Effector CD8-positive, alpha-beta T cell (primary cell): ENCODE measurements at places on chromosomes 12 and 14.

- no peak for DNase-seq
These were observed 90.8 kb downstream of the NTF3 start for GRCh38 chr12:5522432-5523335.

GRCh38 chr14:89675590-89675989, 258.6 kb upstream of the FOXN3 start:
- DNase-seq, result no peak

GRCh38 chr14:68936476-68936875, 42.6 kb downstream of the ACTN1 start:
- no peak for DNase-seq

DNA sequence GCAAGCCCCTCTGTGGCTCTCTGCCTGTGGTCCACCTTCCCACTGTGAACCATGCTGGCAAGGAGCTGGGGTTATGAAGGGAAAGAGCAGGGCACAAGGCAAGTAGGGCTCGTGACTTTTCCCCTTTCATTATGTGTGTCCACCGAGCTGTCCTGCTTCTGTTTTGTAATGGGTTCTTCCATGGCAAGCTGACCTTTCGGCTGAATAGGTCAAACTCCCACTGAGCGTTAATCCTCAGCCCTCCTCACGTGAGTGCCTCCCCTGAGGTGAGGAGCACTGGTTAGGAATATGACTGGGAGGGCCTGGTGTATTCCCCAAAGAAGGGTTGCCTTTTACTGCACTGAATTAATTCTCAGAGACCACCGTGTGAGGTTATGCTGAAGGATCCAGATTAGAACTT, 424.3 kb downstream of the NPAS3 start:
- DNase-seq, result no peak

- DNase-seq, result no peak
These were observed 26.4 kb downstream of the TM7SF3 start for GRCh38 chr12:26987634-26988424.

GRCh38 chr14:73749706-73750530, 35.7 kb upstream of the PNMA1 start:
- DNase-seq, result no peak

DNA sequence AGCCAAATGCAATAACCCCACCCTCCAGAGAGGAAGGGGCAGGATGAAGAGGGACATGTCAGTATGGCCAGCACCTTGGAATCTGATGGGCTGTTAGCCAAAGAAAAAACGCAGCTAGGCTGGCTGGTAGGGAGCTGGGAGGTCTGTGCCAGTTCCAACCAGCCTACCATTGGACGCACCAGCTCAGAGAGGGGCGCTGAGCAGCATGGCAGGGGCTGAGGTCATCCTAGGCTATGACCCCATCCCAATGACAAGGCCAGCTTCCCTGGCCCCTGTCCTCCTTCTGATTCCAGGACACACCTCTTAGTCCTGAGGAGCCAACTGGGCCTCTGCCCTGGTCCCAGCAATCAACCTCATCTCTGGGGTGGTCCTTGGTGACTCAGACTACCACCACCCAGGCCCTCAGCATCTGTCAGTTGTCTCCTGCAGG, 12.2 kb downstream of the ACTN1 start:
- DNase-seq, result no peak

GRCh38 chr12:32466986-32467711, 67.8 kb downstream of the FGD4 start:
- no peak for DNase-seq

DNA sequence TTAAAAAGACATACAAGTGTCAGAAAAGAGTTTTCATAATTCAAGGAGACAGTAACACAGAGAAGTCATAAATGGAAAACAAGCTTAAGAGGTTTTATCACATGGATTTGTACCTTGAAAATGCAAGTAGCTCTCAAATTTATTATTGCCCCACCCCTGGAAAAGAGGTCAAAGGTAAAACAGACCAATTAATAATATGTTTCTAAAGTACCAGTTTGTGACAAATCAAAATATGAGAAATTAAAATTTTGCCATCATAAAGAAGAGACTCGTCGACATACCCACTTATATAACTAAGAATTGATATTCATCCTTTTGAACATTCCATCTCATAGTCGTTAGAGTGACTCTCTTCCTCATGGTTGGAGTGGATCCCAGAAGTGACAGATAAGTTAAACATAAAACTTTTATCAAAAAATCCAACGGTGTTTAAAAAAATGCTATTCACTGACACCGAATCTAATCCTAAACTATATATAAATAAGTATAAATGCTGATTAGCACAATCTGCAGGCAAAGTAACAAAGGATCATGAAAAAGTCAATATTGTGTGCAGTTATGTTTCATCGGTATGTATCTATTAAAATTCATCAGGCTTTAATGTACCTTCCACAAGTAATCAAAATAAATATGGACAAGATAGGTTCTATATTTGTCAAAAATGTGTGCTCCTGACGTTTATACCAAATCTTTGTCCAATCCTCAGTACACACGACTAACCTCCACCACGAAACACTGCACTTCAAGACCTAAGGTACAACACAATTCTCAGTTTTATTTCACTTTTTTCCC, 2.3 kb downstream of the CORO1C start:
- DNase-seq, result no peak

DNA sequence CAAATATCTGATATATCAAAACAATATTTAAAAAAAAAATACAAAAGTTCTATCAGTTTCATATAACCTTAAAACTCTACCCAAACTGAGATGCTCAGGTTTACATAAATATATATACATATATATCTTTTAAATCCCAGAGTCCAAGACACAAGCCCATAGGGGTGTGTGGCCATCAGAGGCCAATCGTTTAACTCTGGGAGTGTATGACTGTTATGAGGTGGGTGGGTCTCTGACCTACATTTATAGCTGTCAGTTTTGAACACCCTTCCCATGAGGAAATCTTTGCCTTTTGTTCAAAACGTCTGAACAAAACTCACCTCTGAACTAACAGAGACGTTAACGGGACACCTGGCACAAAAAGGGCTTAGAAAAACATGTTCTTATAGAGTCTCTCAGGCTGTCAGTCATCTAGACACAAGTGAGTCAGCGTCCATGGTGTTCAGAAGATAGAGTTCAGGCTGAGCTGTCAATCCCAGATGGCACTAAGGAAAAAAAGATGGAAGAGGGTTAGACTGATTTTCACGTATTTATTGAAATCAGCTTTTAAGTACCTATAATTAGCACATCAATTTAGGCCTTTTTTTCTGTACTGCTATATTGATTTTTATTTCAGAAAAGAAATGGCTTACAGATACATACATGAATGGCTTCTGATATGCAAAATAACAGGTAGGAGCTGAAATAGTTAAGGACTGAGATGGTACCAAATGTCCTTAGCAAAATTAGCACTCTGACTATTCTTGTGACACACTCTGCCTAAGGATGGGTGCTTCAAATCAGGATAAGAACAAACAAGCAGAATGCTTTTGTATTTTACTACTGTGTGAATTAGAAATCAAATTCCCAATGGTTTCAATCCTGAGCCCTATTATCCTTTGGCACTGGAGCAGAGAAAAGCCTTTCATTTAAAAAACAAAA, 29.2 kb downstream of the HIGD1C start:
- no peak for DNase-seq

GRCh38 chr12:42854826-42855225, 265.3 kb upstream of the PRICKLE1 start:
- no peak for DNase-seq

DNA sequence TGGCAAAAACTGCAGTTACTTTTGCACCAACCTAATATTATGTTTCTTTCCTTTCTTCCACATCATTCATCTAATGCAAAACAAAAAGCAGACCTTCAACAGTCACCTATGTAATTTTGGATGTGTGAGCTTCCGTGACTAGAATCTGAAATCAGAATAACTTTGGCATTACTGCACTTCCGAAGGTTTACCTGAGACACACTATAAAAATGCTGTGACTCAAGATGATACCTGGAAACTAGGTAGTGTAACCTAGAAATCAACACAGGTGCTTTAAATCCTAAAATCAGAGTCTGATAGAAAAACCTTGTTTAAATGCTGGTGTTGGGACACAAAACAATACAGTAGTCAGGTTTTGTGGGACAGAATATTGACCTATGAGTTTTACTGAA, 2.2 kb downstream of the BTBD7 start:
- DNase-seq, result no peak

DNA sequence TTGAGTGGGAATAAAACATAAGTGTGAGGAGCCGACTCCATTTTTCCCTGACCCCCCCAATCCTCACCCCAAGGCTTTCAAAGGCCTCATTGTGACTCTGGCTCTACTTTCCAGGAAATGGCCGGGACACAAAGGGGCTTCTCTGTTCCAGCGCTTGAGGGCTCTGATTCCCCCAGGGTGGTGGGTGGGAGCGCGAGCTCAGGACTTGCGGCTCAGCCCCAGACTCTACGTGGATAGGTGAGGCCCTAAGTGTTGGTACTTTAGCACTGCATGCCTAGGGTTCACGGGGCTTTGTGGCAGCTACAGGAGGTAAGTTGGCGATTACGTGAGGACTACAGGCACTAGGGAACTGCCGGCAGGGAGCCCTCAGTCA, 553 bp downstream of the CNPY2 start:
- DNase-seq, result no peak
